Daoy (cell line): ENCODE measurements at places on chromosomes 1 and 21. TPM values are rescaled to one million over a fixed set of nuclear protein-coding genes. Genes with fewer than 3 reads are reported as not detected.

The CELA3A gene
- not detected in 2 replicates for total RNA-seq

The SPATA46 gene
- total RNA-seq = not detected in 2 replicates

The IGSF21 gene
- total RNA-seq = not detected in 2 replicates

The KCNE1 gene
- 0.06 TPM in 1 of 2 replicates, not detected in the other for total RNA-seq

The PPFIA4 gene
- 0.11 TPM in 1 of 2 replicates, not detected in the other for total RNA-seq

The ZYG11A gene
- total RNA-seq = 2.5 and 3.0 TPM in 2 replicates

The ARHGAP29 gene
- total RNA-seq = 54.6 and 54.9 TPM in 2 replicates

The GJA4 gene
- not detected in 2 replicates for total RNA-seq

The KCNN3 gene
- 9.1 and 16.8 TPM in 2 replicates for total RNA-seq

The IVL gene
- 0.06 TPM in 1 of 2 replicates, not detected in the other for total RNA-seq

GRCh38 chr1:14817223-14818170 is 219.0 kb downstream of the KAZN start:
- no peak for DNase-seq

GRCh38 chr1:190615818-190616217 is 138.2 kb upstream of the BRINP3 start:
- DNase-seq = no peak

GRCh38 chr21:46155514-46156377 is at the start of gene FTCD:
FTCD (minus strand) TSS chr21:46155579; CDS start chr21:46155523, 56 bp downstream.
- DNase-seq = peak; percentile 12

- no peak for DNase-seq
These were observed 145.5 kb downstream of the CRB1 start for GRCh38 chr1:197413564-197413963.

DNA sequence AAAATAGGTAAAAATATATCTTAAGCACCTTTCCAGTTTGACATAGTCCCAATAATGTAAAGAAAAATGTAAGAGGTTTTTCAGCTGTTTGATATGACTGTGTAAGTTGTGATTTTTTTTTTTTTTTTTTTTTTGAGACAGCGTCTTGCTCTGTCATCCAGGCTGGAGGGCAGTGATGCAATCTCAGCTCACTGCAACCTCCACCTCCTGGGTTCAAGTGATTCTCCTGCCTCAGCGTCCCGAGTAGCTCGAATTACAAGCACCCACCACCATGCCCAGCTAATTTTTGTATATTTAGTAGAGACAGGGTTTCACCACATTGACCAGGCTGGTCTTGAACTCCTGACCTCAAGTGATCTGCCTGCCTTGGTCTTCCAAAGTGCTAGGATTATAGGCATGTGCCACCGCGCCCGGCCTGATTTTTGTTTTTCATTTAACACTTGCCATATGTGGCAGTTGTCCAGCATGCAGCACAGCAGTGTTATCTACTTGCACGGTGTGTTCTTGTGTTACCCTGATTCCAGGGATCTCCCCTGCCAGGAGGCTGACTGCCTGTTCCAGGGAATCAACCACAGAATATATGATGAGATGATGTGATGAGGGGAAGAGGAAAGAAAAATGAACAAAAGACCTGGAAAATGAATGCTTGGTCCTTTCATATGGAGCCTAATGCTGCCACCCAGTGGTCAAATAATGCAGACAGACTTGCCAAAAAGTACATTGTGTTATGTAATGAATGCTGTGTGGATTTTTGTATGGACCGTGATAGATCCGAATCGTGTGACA is 79.0 kb downstream of the RAVER2 start:
- DNase-seq = peak; percentile 68

DNA sequence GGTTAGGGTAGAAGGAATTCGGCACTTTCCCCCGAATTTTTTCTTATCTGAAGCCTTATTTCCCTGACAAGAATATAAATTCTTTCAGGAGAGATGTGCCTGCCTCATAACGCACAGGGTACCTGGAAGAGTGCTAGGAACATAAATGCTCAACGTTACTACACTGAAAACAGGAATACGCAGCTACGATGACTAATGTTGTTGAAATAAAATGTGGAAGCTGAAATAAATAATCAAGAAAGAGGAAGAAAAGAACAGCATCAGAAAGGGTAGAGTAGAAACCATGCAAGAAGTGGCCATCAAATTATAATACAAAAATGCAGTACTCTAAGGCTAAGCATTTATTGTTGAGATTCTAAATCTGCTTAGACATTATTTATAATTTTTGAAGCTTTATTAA is 33.9 kb downstream of the SLC66A1 start:
- DNase-seq = no peak

- no peak for DNase-seq
These were observed 112.9 kb upstream of the WARS2 start for GRCh38 chr1:119253366-119253765.

DNA sequence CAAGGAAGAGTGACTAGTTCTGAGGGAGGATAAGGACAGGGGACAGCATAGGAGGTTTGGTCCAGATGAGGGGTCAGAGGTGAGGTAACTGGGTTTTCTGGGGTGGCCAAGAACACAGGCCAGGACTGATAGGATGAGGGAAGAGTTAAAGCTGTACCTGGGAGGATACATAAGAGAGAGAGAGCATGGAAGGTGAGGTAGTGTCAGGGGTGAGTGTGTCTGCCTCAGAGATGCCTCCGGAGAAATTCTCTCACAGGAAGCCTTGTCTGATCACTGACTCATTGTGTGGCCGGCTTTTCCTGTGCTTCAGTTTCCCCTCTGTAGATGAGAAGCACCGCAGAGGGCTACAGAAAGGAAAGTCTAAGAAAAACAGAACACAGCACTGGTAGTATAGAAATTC is 40.2 kb downstream of the FASLG start:
- DNase-seq = peak; percentile 70

- DNase-seq = no peak
These were observed 875.5 kb upstream of the ADGRL2 start for GRCh38 chr1:80925130-80925805.

GRCh38 chr1:42756956-42757891 is 9.6 kb downstream of the P3H1 start:
- DNase-seq = peak; percentile 51

DNA sequence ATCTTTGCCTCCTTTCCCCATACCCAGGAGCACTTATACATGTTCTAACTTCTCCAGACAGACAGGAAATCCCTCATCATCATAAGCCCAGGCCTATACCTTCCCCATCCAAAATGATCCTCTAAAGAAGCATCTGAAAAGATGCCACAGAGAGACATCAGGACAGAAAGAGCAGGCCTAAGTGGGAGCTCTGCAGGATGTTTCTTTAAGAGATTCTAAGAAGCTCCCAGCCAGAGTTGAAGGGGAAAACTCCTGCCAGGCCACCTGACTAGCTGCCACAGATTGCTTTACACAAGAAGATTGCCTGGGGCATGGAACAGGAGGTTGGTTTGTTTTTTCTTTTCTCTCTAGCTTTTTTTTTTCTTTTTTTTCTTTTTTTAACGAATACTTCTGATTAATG is 275.8 kb downstream of the VAV3 start:
- no peak for DNase-seq

- peak; percentile 46 for DNase-seq
These were observed 10.5 kb upstream of the PKP1 start for GRCh38 chr1:201272799-201273198.

- DNase-seq = peak; percentile 90
These were observed 6.2 kb downstream of the NECTIN4 start for GRCh38 chr1:161082996-161083747.

DNA sequence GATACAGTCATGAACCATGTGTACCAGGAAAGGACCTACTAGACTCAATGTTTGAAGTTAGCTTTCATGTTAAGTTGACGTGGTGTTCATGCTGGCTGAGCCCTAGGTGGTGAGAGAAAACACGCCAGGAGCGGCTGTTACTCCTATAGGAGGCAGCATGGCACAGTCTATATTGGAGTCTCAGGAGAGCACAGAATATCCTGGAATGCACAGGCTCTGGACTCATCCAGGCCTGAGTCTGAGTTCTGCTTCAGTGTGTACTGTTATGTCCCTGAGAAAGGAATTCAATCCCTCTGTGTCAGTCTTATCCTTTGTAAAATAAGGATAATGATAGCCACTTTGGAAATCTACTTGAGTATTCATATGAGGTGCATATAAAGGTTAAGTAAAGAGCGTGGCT is 41.2 kb downstream of the DPT start:
- DNase-seq = peak; percentile 12
